ENCODE measurements at places on chromosomes 12 and 14. TPM values are rescaled to one million over a fixed set of nuclear protein-coding genes. Genes with fewer than 3 reads are reported as not detected.

The FGF6 gene
- polyA plus RNA-seq, result not detected

The NUMB gene
- polyA plus RNA-seq, result 76.6 TPM

The FAM181A gene
- polyA plus RNA-seq, result not detected

The FAM90A1 gene
- polyA plus RNA-seq, result 3.1 TPM

The MSI1 gene
- polyA plus RNA-seq, result 24.0 TPM

The GLS2 gene
- 2.3 TPM for polyA plus RNA-seq

The RAB21 gene
- polyA plus RNA-seq, result 51.5 TPM

The SLCO1B3 gene
- polyA plus RNA-seq, result not detected

The FICD gene
- 5.0 TPM for polyA plus RNA-seq

The KCNC2 gene
- polyA plus RNA-seq, result 0.55 TPM

The SPPL3 gene
- 79.8 TPM for polyA plus RNA-seq

The OVCH1 gene
- polyA plus RNA-seq, result 0.49 TPM

The SLC10A1 gene
- polyA plus RNA-seq, result 0.15 TPM

DNA sequence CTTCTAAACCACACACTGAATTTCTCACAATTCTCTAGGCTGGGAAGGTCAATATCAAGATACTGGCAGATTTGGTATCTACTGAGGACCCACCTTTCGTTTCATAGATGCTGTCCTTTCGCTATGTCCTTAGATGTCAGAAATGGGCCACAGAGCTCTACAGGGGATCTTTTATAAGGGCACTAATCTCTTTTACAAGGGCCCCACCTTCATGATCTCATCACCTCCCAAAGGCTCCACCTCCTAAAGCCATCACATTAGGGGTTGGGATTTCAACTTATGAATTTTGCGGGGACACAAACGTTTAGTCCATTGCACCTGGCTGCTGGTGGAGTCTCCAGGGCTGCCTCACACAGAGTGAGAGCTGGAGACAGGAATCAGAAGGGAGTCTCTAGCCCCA, 79.9 kb downstream of the ACACB start:
- DNase-seq, result no peak

- no peak for DNase-seq
Measured at GRCh38 chr14:33811721-33812120, 139.2 kb downstream of the EGLN3 start.

GRCh38 chr14:54278087-54278486, 118.7 kb upstream of the CDKN3 start:
- no peak for DNase-seq

GRCh38 chr14:24314377-24315193, 3.3 kb downstream of the LTB4R start:
- DNase-seq, result no peak

GRCh38 chr12:84561351-84561750, 351.2 kb downstream of the SLC6A15 start:
- DNase-seq, result no peak

- DNase-seq, result no peak
Measured at GRCh38 chr14:52856139-52856538, 64.7 kb upstream of the GNPNAT1 start.

GRCh38 chr14:71267007-71267513, 359.8 kb downstream of the PCNX1 start:
- DNase-seq, result no peak

- peak; percentile 69 for DNase-seq
Measured at GRCh38 chr12:19965196-19966038, 402.9 kb upstream of the PDE3A start.

- no peak for DNase-seq
Measured at GRCh38 chr12:116955382-116956021, 44.8 kb downstream of the FBXW8 start.

- DNase-seq, result no peak
Measured at GRCh38 chr12:15563663-15564062, 225.5 kb downstream of the EPS8 start.

DNA sequence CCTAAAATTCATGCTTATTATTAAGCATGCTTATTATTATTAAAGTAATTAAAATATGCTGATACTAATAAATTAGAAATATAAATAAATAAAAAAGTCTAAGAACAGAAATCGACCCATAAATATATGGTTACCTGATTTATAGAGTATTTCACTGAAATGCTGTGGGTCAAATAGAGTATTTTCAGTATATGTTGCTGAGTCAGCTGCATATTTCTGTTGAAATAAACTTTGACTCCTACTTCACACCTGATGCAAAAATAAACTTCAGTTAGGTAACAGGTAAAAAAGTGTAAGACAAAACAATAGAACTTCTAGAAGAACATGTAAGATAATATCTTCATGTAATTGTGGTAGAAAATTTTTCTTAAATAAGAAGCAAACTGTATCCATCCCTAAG, 967.9 kb downstream of the TRHDE start:
- no peak for DNase-seq

GRCh38 chr12:53726946-53727309, 324 bp downstream of the CALCOCO1 start:
- no peak for DNase-seq

GRCh38 chr12:108410689-108411088, 71.6 kb upstream of the CMKLR1 start:
- DNase-seq, result no peak

DNA sequence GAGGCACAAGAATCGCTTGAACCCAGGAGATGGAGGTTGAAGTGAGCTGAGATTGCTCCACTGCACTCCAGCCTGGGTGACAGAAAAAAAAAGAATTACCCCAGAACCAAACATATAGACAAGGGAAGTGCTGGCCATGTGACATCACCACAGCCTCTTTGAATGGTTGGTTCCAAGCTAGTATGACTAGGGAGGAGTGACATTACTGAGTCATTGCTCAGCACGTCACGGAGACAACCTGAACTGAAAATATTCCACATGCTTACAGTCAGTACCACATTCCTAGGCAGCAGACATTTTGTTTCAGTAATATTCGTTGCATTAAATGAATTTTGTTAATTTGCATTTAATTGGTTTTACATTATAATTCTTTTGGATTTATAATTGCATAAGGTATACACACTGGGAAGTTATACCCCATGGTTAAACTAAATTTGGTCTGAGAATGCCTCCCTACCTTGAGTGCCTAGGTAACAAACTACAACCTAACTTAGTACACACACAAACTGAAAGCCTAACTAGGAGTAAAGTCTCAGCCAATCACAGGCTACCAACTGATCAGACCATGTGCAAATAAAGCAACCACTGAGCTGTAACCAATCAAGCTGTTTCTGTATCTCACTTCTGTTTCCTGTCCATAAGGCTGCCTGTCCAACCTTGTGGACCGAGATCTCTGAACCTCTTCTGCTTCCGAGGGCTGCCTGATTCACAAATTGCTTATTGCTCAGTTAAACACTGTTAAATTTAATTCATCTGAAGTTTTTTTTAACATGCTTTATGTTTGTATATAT, 164.4 kb downstream of the CAND1 start:
- DNase-seq, result no peak

DNA sequence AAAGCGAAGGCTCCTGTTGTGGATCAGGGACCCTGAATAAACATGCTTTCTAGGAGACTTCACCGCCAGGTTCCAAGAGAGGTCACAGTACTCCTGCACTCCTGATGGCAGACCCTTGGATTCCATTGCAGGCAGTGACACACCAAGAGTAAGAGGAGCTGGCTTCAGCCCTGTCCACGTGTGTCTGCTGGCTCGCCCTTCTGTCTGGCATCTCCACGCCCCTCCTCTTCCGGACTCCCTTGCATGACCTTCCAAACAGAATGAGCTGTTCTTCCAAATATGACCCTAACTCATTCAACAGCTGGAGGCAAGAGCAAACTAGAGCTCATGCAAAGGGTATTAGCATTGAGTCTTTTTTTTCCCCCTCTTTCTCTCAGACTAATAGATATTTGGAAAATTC, 233.0 kb upstream of the PLEKHG7 start:
- no peak for DNase-seq

GRCh38 chr14:62209287-62209899, 447.2 kb downstream of the SNAPC1 start:
- no peak for DNase-seq

DNA sequence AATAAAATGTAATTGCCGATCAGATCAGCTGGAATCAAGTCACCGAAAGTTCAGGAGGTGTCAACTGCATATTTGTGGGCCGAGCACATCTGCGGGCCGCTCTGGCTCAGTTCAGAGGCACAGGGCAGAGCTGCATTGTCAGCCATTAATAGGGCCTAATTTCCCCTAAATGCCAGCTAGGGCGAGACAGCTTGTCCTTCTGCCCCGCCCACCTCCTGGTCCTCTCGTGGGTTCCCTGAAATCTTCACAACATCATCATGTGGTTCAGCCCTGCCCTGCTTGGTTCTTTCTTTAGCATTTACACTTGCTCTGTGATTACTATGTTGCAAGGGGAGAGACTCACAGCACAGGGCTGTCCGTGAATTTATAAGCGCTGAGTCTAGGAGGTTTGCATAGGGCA, 148.9 kb downstream of the CHST11 start:
- no peak for DNase-seq

- no peak for DNase-seq
Measured at GRCh38 chr14:90698379-90698869, 117.8 kb downstream of the TTC7B start.

GRCh38 chr12:87520968-87521367, 508.2 kb downstream of the C12orf50 start:
- no peak for DNase-seq

DNA sequence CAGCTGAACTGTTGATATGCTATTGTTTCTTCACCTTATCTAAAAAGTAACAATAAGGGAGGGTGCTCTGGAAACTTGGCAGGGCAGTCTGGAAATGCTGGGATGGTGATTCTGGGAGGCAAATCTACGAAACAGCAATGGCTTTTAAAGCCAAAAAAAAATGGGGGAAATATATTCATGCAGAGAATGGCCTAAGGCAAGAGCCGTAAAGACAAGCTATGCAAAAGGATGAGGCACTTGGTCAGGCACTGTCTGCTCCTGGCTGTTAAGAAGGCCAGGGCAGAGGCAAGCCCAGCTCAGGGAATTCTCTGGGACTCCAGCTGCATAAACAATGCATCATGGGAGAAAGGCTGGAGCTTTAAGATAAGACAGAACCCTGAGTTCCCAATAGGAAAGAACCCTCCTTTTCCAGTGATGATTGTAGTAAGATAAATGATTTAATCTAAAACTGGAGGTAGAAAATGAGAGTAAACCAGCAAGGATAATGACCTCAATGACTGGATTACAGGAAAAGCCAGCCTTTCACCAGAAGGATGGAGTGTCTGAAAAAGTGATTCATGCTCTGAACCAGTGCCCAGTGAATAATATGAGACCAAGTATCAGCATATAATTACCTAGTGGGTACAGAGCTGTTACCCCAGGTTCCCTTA, 46.0 kb downstream of the ITPR2 start:
- no peak for DNase-seq

GRCh38 chr12:93567174-93567573, 5.3 kb upstream of the SOCS2 start:
- DNase-seq, result no peak

DNA sequence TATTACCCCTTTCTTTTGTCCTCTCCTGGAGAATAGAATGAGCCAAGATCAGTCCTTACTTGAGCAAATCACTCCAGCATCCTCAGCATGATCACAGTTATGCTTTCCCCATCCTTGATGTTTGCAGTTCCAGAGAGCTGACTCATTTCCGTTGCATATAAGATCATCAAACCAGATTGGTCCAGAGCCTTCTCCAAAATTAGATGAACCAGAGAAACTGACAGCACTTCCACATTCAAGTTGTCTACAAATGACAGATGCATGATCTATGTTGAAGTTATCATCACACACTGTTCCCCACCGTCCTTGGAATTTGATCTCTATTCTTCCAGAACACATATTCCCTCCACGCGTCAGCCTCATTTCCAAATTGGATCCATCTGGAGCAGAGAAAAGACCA, 4.8 kb downstream of the CD163 start:
- no peak for DNase-seq

DNA sequence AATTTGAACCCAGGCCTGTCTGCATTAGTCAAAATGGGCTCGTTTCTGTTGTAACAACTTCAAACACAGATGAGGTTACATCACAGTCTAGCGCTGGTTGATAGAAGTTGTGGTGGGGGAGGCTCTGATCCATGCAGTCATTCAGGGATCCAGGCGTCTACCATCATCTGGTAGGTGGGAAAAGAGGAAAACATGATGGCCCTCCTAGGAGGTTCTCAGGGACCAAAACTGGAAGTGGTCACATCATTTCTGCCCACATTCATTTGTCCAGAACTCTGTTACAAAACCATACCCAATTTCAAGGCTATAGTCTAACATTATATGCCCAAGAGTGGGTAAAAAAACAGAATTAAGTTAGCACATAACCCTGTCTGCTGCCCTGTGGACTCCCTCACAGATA, 135.1 kb downstream of the PHETA1 start:
- DNase-seq, result no peak

DNA sequence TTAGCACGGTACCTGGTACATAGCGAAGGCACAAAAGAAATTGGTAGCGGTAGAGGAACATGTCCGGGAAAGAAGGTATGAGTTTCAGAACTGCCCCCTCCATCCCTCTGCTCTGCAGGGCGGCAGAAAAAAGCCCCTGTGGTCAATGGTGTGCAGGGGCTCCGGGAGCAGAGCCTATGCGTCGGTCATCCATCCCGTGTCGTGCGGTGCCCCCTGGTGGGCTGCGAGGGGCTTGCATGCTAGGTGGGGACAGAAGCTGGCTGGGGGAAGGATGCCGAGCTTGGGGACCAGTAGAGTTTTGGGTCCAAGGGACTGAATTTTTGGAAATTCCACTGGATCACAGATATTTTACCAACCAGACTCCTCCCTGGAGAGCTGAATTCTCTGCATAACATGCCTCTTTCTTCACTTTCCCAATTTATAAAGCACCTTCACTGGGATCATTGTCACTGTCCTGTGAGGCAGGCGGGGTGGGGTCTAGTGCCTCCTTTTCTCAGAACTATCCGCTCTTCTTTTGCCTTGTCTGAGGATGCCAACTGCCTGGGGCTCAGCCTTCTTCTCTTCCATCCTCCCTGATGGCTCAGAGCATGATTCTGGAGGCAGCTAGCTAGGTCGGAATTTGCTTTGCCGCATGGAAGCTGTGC, 148.7 kb downstream of the SMOC1 start:
- DNase-seq, result peak; percentile 58

GRCh38 chr14:61403411-61403810, 82.0 kb downstream of the PRKCH start:
- DNase-seq, result no peak

DNA sequence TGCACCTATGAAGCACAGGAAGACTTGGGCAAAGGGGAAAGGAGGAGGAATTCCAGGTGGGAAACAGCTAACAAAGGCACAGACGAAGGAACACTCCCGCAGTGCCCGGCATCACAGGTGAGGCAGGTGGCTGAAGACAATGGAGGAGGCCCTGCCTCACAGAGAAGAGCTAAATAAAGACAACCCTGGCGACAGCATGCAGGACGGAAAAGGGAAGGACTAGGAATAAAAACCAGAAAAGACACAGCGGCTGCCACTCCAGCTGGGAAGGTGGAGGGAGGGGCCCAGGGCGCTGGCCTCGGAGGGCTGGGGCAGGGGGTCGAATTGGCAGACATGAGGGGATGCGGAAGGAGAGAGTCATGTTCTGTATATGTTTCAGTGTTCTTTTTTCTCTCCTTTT, 43.0 kb upstream of the ANO2 start:
- no peak for DNase-seq

DNA sequence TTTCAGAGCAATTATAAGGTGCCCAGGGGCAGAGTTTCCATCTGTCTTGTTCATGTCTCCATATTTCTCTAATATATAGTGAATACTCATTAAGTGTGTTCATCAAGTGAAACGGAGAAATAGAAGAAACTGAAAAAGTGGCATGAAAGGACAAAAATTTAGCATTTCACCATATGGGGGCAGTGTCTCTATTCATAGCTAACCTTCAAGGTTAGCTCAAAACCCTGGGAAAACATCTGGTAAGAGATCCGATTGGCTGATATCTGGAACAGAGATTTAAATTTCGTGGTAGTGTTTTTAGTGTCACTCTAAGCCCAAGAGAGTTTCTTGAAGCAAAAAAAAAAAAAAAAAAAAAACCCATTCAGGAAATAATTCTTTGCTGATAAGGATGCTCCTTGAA, 367.5 kb downstream of the DAD1 start:
- no peak for DNase-seq
